ENCODE measurements at places on chromosomes 4 and X.
A peak's percentile ranks its signal among the peaks of the same experiment; 100 is the strongest.

DNA sequence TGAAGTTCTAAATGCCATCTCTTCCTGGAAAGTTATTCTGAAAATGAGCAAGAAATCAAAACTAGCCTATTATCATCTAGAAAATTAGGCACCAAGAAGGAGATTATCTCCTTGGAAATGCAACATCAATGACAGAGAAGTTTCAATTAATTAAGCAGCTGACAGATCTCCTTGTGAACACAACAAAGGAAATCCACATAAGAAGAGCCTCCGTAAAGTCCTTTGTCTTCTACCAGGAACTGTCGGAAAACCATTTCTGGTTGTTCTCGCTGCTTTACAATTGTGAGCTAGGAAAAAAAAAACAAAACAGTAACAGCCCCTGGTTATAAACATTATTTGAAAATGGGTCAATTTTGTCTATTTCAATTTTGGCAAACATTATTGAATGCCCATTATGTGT, 38.2 kb downstream of the METTL14 start:
- no peak for DNase-seq

DNA sequence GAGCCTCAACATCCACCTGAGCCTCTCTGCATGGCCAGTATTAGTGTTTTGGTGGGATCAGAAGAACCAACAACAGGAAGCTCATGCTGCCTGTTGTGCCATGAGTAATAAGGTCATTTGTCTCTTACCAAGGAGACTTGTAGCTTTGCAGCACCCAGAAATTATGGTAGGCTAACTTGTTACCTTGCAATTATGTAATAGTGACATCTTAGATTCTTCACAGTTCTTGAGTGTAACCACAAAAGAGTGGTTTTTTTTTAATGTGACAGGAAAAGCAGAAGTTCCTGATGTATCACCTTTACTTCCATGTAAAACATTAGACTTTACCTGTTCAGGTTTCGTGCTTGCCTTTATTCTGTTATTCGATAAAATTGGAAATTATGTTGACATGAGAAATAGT, 263.9 kb upstream of the CXXC4 start:
- DNase-seq: no peak

DNA sequence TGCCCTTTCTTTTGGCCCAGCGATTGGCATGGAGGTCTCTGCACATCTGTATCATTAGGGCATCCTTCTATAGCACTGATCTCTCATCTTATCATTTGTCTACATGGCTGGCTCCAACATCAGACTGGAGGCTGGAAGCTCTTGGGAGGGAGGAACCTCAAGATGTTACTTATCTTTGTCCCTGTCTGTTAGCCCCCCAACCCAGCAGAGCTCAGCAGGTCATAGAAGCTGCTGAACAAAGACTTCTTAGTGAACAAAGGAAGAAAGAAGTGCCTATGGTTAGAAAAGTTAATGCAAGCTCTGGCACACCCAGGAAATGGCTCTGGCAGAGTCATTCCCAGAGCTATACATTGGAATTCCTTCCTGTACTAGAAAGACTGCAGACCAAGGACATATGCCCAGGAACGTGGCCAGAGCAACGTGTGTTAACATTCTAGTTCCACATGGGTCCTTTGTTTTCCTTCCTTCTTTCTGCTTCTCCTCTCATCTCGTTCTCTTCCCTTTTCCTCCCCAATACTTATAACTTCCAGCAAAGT, 74.0 kb downstream of the SEL1L3 start:
- no peak for DNase-seq

- no peak for DNase-seq
Observed at GRCh38 chr4:46549125-46549524, 159.2 kb upstream of the GABRA2 start.

DNA sequence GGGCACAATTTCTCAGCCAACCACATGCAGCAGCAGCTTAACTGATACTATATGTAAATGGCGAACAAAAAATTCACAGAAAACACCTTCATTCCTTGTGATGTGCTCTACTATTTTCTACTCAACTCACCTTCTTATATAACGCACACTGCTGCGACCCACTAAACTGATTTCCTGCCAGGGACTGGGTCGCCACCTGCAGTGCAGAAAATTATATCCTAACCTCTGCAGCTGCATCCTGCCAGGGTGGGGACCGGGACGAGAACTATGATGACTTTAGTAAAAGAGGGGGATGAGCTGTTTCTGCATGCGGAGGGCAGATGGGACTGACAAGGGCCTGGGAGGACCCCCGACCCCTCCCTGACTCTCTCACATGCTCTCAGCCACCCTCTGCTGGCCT, 27.4 kb downstream of the ABLIM2 start:
- DNase-seq: no peak

DNA sequence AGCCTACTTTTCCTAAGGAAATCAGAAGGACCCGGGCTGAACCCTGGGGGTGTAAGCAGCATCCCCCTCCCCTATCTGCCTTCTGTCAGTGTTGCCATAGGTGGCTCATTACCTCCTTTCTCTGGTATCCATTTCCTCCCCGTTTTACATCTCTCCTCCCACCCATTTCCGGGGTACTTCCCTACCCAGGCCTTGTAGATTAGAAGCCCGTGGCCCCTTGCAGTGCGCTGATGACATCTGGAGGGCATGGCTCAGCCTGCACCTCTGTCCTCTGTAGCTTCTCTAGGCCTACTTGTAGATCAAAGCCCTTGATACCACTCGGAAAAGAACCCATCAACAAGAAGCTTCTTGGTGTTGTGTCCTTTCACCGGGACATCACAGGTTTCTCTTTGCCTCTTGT, 71.8 kb downstream of the NBDY start:
- no peak for DNase-seq

- DNase-seq: no peak
Observed at GRCh38 chr4:53100501-53101190, 238.5 kb downstream of the RASL11B start.

DNA sequence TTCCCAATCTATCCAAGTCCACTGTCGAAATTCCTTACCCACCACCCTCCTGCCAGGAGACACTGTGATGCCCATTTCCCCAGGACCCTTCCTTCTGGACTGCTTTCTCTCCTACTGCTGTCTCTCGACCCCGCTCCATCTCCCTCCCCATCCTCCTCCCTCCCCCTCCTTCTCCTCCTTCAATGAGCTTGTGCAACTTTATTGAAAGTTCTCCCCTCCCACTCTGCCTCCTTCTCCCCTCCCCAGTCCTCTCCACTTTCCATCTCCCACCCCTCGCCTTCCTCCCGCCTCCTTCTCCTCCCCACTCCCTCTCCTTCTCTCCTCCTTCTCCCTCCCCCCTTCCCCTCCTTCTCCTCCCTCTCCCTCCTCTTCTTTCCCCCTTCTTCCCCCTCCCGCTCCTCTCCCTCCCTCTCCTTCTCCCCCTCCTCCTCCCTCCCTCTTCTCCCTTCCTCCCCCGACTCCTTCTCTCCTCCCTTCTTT, 116.6 kb upstream of the FAT1 start:
- peak; percentile 53 for DNase-seq

GRCh38 chrX:25015486-25016360, at the start of gene ARX:
ARX (minus strand) TSS chrX:25015965; CDS start chrX:25015737, 228 bp downstream.
- DNase-seq: no peak

Data from Right ventricle myocardium superior (tissue), 1 donor.